CD4-positive, alpha-beta T cell (primary cell): ENCODE measurements at places on chromosomes 6 and 20.

DNA sequence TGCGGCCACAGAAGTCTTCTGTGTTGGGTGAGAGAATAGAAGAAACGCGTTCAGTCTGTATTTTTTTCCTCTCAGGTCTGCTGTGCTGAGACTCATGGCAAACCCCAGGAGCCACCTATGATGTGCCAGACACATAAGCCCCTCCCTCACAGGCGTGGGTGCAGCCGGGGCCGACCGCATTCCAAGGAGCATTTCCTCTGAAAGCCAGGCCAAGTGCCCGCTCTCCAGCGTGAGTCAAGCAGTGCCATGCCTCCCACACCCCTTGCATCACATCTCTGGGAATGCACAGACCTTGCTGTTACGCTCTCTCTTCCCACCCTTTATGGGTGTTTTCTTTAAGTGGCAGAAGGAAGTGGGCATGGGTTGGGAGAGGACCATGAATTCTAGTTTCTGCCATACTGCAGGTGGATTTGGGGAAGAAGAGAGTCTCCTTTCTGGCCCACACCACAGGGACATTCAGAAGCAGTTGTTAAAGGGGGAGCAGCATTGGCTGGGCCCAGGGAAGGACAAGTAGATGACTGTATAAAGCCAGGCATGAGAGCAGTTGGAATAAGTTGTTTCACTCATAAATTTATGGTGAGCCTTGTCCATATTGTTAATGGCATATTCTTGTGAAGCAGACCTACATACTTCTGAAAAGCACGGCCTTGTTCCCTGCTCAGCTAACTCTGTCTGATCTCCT lies 37.1 kb upstream of the TFAP2A start:
- no peaks in the 10 kb centered on the region for H3K36me3 ChIP-seq
- H3K4me3 ChIP-seq = no peak overlapping the region
- no peak for DNase-seq
- H3K4me1 ChIP-seq = no peaks in the 10 kb centered on the region
- H3K27me3 ChIP-seq = peaks cover 8% of the 10 kb centered on the region

GRCh38 chr6:151263967-151264366 lies 24.2 kb downstream of the AKAP12 start:
- no peak for DNase-seq
- no peak overlapping the region for H3K27ac ChIP-seq
- no peaks in the 10 kb centered on the region for H3K36me3 ChIP-seq
- H3K4me3 ChIP-seq = no peak overlapping the region

- H3K27ac ChIP-seq = no peak overlapping the region
- no peaks in the 10 kb centered on the region for H3K27me3 ChIP-seq
- H3K4me1 ChIP-seq = peaks cover 6% of the 10 kb centered on the region
- H3K36me3 ChIP-seq = no peaks in the 10 kb centered on the region
- no peak overlapping the region for H3K4me3 ChIP-seq
Measured at GRCh38 chr6:14380086-14380820, 262.7 kb downstream of the CD83 start.

DNA sequence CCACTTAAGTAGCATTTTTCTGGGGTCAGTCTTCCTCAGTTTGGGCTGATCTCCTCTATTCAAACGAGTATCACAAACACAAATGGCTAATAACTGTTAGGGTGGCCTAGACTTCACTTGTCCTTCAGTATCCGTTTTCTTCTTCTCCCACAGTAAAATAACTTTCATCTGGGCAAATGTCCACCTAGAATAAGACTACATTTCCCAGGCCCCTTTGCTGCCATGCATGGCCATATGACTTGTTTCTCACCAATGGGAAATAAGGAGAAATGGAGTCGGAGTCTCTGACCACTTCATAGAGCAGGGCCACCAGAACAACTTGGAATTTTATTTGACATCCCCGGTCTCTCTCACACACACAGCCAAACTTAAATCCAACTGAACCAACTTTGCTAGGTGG lies 51.4 kb downstream of the SULF2 start:
- H3K27me3 ChIP-seq = no peaks in the 10 kb centered on the region
- DNase-seq = no peak
- peaks cover 11% of the 10 kb centered on the region for H3K4me1 ChIP-seq
- no peaks in the 10 kb centered on the region for H3K36me3 ChIP-seq
- H3K27ac ChIP-seq = no peak overlapping the region

GRCh38 chr20:3911956-3912355 lies 22.8 kb downstream of the PANK2 start:
- H3K36me3 ChIP-seq = peaks cover 82% of the 10 kb centered on the region
- no peaks in the 10 kb centered on the region for H3K27me3 ChIP-seq
- H3K4me3 ChIP-seq = no peak overlapping the region
- H3K27ac ChIP-seq = no peak overlapping the region

GRCh38 chr6:74434171-74434570 lies 738.2 kb downstream of the CD109 start:
- no peaks in the 10 kb centered on the region for H3K36me3 ChIP-seq
- H3K4me1 ChIP-seq = no peaks in the 10 kb centered on the region
- H3K27me3 ChIP-seq = no peaks in the 10 kb centered on the region
- DNase-seq = no peak
- H3K4me3 ChIP-seq = no peak overlapping the region

DNA sequence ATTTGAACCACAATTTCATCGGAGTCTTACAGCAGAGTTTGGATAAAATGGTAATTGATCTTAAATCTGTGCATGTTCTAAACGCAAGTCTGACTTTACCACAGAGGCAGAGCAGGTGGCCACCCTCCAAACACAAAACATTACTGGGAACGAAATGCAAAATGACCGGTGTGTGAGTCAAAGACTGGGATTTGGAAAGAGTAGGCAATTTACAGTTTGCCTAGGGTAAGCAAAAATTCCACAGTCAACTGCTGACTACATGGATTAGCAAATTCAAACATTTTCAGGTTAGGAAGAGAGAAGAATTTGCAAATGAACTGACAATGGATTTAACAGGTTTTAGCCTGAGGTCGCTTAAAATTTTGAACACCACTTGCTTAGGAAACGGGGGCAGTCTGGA lies 444.4 kb downstream of the HDGFL1 start:
- no peaks in the 10 kb centered on the region for H3K36me3 ChIP-seq
- H3K27me3 ChIP-seq = no peaks in the 10 kb centered on the region
- DNase-seq = no peak
- no peak overlapping the region for H3K27ac ChIP-seq
- H3K4me1 ChIP-seq = no peaks in the 10 kb centered on the region
- no peak overlapping the region for H3K4me3 ChIP-seq

- H3K4me3 ChIP-seq = no peak overlapping the region
- H3K4me1 ChIP-seq = peaks cover 29% of the 10 kb centered on the region
- DNase-seq = no peak
Measured at GRCh38 chr20:25251558-25251957, 3.7 kb downstream of the PYGB start.

GRCh38 chr6:33451606-33452005 lies 2.8 kb upstream of the ZBTB9 start:
- no peak overlapping the region for H3K4me3 ChIP-seq
- H3K36me3 ChIP-seq = peaks cover 32% of the 10 kb centered on the region
- peaks cover 33% of the 10 kb centered on the region for H3K4me1 ChIP-seq
- no peak overlapping the region for H3K27ac ChIP-seq

GRCh38 chr20:5327356-5327755 lies 10.6 kb upstream of the PROKR2 start:
- DNase-seq = no peak
- no peaks in the 10 kb centered on the region for H3K36me3 ChIP-seq
- H3K4me3 ChIP-seq = no peak overlapping the region

- H3K27me3 ChIP-seq = peaks cover 16% of the 10 kb centered on the region
- no peaks in the 10 kb centered on the region for H3K36me3 ChIP-seq
- H3K4me1 ChIP-seq = no peaks in the 10 kb centered on the region
- H3K4me3 ChIP-seq = no peak overlapping the region
- DNase-seq = no peak
Measured at GRCh38 chr20:4443016-4443415, 278.7 kb upstream of the PRND start.

DNA sequence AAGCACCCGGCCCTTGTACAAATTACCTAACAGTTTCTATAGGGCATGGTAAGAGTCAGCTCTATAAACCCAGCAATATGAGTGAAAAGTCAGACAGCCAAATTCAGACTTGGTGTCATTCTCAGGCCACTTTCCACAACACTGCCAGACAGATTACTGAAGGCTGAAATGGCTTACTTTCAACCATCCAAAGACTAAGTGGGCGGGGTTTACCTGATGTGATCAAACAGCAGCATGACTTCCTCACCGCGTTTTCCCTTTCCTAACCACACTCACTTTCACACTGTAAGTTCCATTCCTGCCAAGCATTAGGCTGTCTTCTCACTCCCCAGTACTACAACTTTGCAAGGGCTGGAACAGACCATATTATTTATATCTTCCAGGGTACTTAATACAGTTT lies 85.9 kb downstream of the SMLR1 start:
- no peaks in the 10 kb centered on the region for H3K36me3 ChIP-seq
- peaks cover 4% of the 10 kb centered on the region for H3K4me1 ChIP-seq
- no peak overlapping the region for H3K4me3 ChIP-seq
- H3K27ac ChIP-seq = no peak overlapping the region

DNA sequence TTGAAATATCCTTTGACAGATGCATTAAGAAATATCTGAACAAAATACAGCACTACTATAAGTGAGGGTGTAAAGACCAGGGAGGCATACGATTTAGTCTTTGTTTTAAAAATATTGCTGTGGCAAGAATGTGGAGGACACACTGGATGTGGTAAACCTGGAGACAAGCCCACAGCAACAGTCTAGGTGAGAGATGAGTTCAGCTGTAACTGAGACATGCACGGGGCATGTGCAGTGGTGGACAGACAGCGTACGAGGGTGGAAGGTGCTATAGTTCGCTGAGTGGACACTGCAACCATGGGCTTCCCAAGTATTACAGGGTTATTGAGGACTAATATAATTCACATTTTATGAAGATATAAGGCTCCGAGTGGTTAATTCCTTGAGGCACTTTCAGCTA lies 1.8 kb downstream of the NANP start:
- no peak overlapping the region for H3K4me3 ChIP-seq
- H3K4me1 ChIP-seq = peaks cover 19% of the 10 kb centered on the region
- H3K36me3 ChIP-seq = no peaks in the 10 kb centered on the region
- H3K27me3 ChIP-seq = no peaks in the 10 kb centered on the region

- DNase-seq = no peak
- H3K4me1 ChIP-seq = no peaks in the 10 kb centered on the region
- H3K27me3 ChIP-seq = no peaks in the 10 kb centered on the region
Measured at GRCh38 chr6:21692721-21693120, 99.2 kb downstream of the SOX4 start.

- DNase-seq = no peak
- H3K27me3 ChIP-seq = no peaks in the 10 kb centered on the region
- H3K4me1 ChIP-seq = no peaks in the 10 kb centered on the region
- H3K27ac ChIP-seq = no peak overlapping the region
- H3K4me3 ChIP-seq = no peak overlapping the region
Measured at GRCh38 chr6:2710412-2710811, 40.3 kb downstream of the MYLK4 start.

DNA sequence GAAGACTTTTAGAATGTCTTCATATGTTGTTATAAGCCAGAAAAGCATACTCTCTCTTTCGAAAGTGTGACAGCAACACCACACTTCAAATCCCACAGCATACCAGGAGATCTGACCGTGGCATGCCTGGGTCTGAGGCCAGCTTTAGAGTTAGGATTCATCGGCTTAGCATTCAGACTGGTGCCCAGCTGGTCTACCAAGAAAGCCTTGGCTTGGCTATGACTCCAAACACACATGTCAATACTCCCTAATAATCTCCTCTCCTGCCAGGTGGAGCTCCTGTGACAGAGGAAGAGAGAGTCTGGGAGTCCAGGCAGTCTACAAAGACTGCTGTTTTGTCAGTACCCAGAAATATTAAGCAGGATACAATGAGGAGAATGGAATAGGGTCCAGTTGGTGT lies 77.1 kb upstream of the MAN1A1 start:
- no peaks in the 10 kb centered on the region for H3K27me3 ChIP-seq
- H3K36me3 ChIP-seq = no peaks in the 10 kb centered on the region
- DNase-seq = no peak

GRCh38 chr6:11460837-11461661 lies 76.5 kb upstream of the TMEM170B start:
- H3K36me3 ChIP-seq = no peaks in the 10 kb centered on the region
- DNase-seq = no peak
- H3K4me3 ChIP-seq = no peak overlapping the region
- no peak overlapping the region for H3K27ac ChIP-seq

DNA sequence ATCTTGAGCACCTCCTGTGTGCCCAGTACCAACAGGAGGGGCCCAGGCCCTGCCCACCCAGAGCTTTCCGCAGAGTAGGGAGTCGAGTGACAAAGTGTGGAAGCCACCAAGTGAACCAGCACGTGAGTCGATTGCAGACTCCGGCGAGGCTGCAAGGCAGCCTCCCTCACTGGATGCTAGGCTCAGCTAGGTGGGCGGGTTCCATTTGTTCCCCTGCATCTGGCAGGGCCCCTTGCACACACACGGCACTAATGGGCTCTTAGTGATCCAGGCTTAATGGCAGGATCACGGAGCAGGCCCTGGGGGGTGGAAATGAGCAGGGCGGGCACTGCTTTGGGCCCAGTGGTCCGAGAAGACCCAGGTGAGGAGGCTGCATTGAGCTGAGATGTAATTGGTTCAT lies 140.4 kb downstream of the PHACTR3 start:
- no peaks in the 10 kb centered on the region for H3K36me3 ChIP-seq
- no peaks in the 10 kb centered on the region for H3K4me1 ChIP-seq
- DNase-seq = no peak

DNA sequence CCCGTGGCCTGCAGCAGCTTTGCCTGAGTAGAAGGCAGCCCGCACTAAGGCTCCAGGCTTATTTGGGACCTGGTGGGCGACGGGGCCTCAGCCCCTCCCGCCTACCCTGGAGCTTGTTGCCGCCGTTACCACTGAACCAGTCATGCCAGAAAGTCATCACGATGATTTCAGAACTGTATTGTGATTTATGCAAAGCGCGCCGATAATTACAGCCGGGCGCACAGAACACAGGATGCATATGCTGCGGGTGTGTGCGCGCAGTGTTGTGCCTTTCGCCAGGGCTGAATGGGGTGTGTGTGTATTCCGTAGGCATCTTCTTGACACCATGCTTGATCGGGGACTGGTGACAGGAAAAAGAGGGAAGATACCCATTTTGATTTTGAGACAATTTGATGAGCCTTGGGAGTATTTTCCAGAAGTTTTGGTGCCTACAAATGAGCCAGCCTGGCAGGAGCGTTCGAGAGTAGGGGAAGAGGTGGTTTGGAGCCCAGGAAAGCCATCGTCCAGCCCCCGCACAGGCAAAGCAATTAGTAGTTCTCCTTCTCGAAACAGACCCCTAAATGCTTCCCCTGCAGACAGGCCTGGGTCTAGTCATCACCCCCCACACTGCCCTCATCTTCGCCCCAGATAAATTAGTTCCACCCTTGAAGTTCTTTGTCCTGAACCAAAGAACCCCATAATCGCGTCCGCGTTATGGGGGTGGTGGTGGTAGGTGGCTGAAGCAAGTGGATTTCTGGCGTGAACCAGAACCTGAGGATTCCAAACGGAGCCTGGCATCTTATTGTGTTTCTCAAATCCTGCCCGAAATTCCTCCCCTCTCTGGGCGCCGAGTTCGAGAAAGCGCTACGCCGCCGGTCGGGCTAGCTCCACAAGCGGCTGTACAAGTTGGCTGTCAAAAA lies 1.9 kb upstream of the NR2E1 start:
- no peaks in the 10 kb centered on the region for H3K36me3 ChIP-seq
- H3K27me3 ChIP-seq = peaks cover 82% of the 10 kb centered on the region
- H3K4me3 ChIP-seq = no peak overlapping the region
- DNase-seq = no peak
- peaks cover 41% of the 10 kb centered on the region for H3K4me1 ChIP-seq
